ENCODE measurements at places on chromosomes 12 and 14.

DNA sequence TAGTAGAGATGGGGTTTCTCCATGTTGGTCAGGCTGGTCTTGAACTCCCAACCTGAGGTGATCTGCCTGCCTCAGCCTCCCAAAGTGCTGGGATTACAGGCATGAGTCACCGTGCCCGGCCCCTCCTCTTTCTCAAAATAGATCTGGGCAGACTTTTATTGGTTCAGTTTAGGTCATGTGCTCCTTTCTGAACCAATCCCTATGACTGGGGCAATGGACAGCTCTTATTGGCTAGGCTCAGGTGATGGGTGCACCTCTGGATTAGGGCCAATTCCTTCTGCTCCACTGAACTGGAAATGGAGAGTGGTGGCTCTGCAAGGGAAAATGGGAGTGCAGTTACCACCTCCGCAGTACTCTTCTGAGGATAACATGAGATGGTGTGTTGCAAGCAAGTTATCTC lies 6.2 kb upstream of the ATP6V0A2 start:
- DNase-seq: no peak

- no peak for DNase-seq
These were observed 239.0 kb upstream of the ATP2B1 start for GRCh38 chr12:89947437-89948270.

DNA sequence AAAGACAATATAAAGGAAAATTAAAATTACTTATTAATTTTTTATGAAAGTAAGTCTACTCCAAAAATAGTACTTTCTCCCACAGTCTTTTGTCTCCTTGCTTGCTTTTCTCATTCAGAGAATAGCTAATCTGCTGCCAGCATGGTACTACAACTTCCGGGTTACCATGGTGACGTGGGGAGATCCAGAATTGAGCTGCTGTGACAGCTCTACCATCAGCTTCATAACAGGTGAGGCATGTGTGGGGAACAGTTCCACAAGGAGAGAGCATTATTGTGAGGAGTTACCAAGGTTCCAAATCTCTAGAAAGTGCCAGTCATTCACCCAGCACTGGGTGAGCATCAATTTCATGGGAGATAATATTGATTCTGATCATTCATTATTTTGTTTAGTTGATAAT lies 197.8 kb downstream of the PTPRO start:
- no peak for DNase-seq

DNA sequence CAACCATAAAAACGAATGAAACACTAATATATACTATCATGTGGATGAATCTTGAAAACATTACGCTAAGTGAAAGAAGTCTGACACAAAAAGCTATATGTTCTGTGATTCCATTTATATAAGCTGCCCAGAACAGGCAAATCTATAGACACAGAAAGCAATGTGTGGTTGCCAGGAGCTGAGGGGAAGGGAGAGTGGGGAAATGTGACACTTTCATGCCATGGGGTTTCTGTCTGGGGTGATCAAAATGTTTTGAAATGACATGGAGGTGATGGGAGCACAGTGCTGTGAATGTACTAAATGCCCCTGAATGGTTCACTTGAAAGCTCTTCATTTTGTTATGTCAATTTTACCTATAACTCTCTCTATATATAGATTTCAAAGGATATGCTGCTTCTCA lies 30.1 kb downstream of the ATG14 start:
- DNase-seq: no peak

DNA sequence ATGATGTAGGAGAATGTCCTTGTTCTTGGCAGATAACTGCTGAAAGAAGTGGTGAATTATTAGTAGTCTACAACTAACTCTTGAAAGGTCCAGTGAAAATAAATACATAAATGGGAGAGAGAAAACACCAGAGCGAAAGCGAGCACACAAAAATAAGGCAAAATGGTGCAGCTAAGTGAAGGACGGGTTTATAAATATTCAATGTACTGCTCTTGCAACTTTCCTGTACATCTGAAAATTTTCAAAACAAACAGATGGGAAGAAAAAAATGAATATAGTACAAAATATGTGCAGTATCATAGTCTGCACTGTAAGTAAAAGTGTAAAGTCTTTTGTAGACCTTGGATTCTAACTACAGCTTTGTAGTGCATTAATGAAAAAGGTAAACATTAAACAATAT lies 1.3 kb downstream of the MOK start:
- no peak for DNase-seq

All from stimulated activated CD4-positive, alpha-beta T cell treated with anti-CD3 and anti-CD28 coated beads, Interleukin-1b, Interleukin-23, amount 100 ng/mL, for 24 hours (primary cell).